ENCODE measurements at places on chromosomes 3 and 15. TPM values are rescaled to one million over a fixed set of nuclear protein-coding genes. Genes with fewer than 3 reads are reported as not detected.

DNA sequence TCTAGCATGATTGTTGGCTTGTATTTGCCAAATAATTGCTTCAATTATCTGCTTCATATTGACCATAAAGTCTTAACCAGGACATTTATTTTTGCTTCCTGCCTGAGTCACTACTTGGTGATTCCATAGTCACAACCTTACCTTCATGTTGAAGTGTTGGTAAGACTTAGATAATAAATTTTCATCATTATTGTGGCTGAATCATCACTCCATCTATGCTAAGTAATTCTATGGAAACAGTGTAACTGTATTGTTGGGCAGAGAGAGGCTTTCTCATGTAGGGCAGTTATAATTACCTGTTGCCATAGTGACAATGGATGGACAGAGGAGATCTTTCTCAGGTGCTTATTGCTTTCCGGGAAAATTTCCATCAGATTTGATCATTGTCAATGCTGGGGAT is 330.7 kb upstream of the LRRC3B start:
- no peak overlapping the region for H3K27ac ChIP-seq
- H3K36me3 ChIP-seq, result no peaks in the 10 kb centered on the region
- H3K4me1 ChIP-seq, result no peaks in the 10 kb centered on the region

GRCh38 chr3:195250473-195251251 is 20.3 kb downstream of the XXYLT1 start:
- H3K27me3 ChIP-seq, result no peaks in the 10 kb centered on the region
- no peaks in the 10 kb centered on the region for H3K36me3 ChIP-seq
- H3K27ac ChIP-seq, result no peak overlapping the region
- peaks cover 14% of the 10 kb centered on the region for H3K4me1 ChIP-seq

- no peak overlapping the region for H3K27ac ChIP-seq
- H3K27me3 ChIP-seq, result no peaks in the 10 kb centered on the region
- peak; percentile 45 for DNase-seq
- H3K36me3 ChIP-seq, result peaks cover 5% of the 10 kb centered on the region
- peaks cover 3% of the 10 kb centered on the region for H3K4me1 ChIP-seq
These were observed 2.2 kb upstream of the MUSTN1 start for GRCh38 chr3:52836986-52837385.

The FEZF2 gene
- not detected for total RNA-seq

The CNTN6 gene
- total RNA-seq, result not detected

GRCh38 chr3:122609798-122610559 is 32.5 kb downstream of the PARP15 start:
- H3K4me3 ChIP-seq, result peak overlapping the region; percentile 35
- peak overlapping the region; percentile 78 for H3K27ac ChIP-seq
- H3K36me3 ChIP-seq, result no peaks in the 10 kb centered on the region
- H3K27me3 ChIP-seq, result no peaks in the 10 kb centered on the region
- DNase-seq, result peak; percentile 88
- peaks cover 5% of the 10 kb centered on the region for H3K4me1 ChIP-seq

GRCh38 chr15:42016971-42017370 is 3.9 kb downstream of the PLA2G4E start:
- no peak overlapping the region for H3K27ac ChIP-seq
- H3K36me3 ChIP-seq, result no peaks in the 10 kb centered on the region
- no peak overlapping the region for H3K4me3 ChIP-seq
- H3K4me1 ChIP-seq, result no peaks in the 10 kb centered on the region
- DNase-seq, result no peak

The MAP1A gene
- 121 TPM for total RNA-seq

The IL17RB gene
- 0.29 TPM for total RNA-seq

GRCh38 chr15:44458429-44458828 is 31.0 kb downstream of the CTDSPL2 start:
- no peaks in the 10 kb centered on the region for H3K27me3 ChIP-seq
- no peak overlapping the region for H3K4me3 ChIP-seq
- H3K36me3 ChIP-seq, result peaks cover 6% of the 10 kb centered on the region
- no peak for DNase-seq

DNA sequence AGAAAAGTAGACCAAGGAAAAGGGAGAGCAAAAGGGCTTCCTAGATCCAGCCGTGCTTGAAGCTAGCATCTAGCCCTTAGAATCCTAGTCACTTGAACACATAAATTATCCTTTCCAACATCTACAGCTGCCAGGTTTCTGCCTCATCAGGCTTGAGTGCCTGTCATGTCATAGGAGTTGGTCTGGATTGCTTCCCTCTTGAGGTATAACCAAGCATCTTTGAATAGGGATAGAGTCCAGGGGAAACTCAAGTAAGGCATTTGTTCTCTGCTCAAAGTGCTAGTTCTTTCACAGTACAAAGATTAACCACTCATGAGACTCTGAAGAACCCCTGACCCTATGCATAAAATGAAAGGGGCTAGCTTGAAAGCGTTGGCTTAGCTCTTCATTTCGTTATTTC is 72.3 kb downstream of the SLCO3A1 start:
- H3K4me3 ChIP-seq, result no peak overlapping the region
- no peak overlapping the region for H3K27ac ChIP-seq
- H3K36me3 ChIP-seq, result no peaks in the 10 kb centered on the region

The NR2F2 gene
- total RNA-seq, result 13.0 TPM

DNA sequence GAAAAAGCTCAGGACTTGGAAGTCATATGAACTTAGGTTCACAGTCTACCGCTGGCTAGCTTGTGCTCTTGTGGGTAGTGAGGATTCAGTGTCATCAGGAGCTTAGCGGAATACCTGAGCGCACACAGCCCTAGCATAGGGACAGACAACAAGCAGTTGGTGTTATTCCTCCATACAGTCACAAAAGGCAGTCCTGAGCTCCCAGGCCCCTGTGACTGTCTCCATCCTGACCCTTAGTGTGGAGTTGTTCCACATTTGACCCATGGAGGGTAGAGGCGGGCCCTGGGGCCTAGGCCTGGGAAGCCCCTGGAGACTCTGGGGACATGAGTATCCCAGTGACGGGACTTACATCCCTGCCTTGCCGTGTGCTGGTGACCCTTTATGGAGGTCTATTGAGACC is 131.5 kb upstream of the PLXNA1 start:
- no peaks in the 10 kb centered on the region for H3K27me3 ChIP-seq
- H3K4me3 ChIP-seq, result no peak overlapping the region
- DNase-seq, result no peak
- peaks cover 10% of the 10 kb centered on the region for H3K4me1 ChIP-seq
- H3K27ac ChIP-seq, result no peak overlapping the region
- H3K36me3 ChIP-seq, result no peaks in the 10 kb centered on the region

DNA sequence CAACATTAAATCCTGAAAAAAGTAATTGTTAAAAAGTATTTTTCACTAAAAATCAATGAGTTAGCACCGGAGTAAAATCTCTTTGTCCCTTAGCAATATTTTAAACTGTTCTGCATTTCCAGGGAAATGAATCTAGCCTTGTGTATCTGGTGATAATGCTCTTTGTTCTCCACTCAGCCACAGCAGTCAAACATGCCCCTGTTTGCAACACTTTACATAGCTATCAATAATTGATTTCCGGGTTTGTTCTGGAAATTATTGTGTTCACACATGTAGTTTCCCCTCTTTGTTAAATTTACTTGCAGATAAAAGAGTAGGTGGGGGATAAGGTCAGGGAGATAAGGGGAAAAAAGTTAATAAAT is 3.6 kb upstream of the A4GNT start:
- H3K4me3 ChIP-seq, result no peak overlapping the region
- H3K36me3 ChIP-seq, result no peaks in the 10 kb centered on the region
- no peaks in the 10 kb centered on the region for H3K4me1 ChIP-seq
- H3K27ac ChIP-seq, result no peak overlapping the region

The PP2D1 gene
- not detected for total RNA-seq

DNA sequence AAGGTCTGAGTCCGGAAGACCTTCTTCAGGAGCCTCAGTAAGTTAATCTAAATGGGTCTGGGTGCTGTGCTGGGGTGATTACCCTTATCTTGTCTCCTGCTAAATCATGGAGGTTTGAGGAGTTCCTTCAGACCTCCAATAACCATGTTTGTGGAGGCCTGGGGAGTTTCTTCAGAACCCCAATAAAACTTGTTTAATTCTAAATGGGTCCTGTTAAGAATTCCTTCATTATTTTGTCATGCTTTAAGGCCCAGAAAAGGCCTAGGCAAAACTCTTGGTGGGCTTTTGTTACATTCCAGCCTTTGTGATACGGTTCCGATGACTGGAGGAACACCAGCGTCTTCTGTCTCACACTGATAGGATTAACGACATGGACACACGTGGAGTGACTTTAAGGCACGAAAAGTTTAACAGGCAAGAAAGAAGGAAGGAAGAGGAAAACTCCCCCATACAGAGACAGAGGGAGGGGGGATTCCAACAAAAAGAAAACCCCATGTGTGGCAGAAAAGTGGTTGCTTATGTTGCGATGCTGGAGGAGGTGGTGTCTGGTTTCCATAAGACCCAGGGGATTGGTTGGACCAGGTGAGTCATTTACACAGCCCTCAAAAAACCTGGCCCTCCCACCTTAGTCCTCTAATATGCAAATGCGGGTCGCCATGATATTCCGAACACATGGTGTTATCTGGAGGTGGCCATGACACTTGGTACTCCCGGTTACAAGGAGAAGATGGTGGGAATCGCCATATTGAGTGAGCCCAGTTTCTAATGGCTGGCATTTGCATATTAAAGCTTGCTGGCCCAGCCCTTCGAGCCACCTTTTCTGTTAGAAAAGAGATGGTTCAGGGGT is 72.6 kb upstream of the MFGE8 start:
- H3K27ac ChIP-seq, result no peak overlapping the region
- H3K4me1 ChIP-seq, result peaks cover 56% of the 10 kb centered on the region
- H3K27me3 ChIP-seq, result no peaks in the 10 kb centered on the region

DNA sequence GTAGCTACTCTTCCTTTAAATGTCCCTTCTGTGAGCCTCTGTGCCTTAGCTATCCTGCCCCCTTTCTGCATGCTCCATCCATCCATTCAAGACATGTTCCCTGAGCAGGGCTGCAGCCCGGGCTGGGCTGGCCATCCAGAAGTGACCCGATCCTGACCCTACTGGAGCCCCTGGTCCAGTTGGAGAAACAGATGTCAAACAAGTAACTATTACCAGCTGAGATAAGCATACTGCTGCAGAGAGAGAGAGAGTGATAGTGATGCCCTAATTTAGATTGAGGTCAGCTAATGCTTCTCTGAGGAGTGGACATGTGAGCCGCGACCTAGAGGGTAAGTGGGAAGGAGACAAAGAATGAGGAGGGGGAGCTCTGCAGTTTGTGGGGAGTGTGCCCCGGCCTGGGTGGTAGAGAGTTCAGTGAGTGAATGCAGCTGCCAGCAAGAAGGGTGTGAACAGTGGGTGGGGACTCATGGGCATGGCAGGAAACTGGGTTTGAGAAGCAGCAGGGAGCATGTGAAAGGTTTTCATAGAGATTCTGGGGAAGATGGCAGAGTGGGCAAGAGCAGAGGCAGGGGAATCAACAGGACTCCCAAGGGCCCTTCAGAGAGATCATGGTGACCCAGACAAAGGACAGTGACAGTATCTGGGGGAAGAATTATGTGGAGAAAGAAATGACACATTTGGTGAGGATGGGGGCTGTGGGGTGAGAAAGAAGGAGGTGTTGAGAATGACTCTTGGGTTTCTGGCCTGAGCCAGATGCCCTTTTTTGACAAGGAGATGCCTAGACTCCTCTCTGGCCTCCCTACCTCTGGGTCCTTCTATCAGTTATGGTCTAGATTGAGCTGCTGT is 44.9 kb downstream of the CHCHD6 start:
- H3K4me3 ChIP-seq, result no peak overlapping the region

DNA sequence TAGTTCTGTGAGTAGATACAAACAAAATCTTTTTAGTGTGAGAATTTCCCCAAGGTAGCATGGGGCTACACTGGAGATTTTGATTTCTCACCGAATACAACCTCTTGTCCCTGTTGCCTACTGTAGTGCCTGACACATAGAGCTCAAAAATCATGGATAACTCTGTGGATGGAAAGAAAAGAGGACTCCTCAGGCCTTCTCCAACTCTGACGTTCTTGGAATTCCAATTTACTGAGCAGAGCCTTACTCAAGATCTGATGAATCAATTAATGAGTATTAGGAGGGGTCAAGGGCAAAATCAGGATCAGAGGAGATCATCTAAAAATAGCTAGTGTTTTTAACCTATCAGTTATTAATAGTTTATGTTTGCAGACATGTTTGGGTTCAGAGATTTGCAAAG is 46.7 kb upstream of the PYDC2 start:
- no peak overlapping the region for H3K4me3 ChIP-seq
- no peaks in the 10 kb centered on the region for H3K27me3 ChIP-seq
- peaks cover 5% of the 10 kb centered on the region for H3K4me1 ChIP-seq
- H3K27ac ChIP-seq, result no peak overlapping the region
- H3K36me3 ChIP-seq, result no peaks in the 10 kb centered on the region

- no peak overlapping the region for H3K4me3 ChIP-seq
- H3K4me1 ChIP-seq, result peaks cover 12% of the 10 kb centered on the region
- H3K36me3 ChIP-seq, result no peaks in the 10 kb centered on the region
- no peak for DNase-seq
- no peaks in the 10 kb centered on the region for H3K27me3 ChIP-seq
- no peak overlapping the region for H3K27ac ChIP-seq
These were observed 333.4 kb upstream of the TBC1D5 start for GRCh38 chr3:18075799-18076198.

GRCh38 chr15:78241017-78241416 is 6.7 kb upstream of the ACSBG1 start:
- H3K27ac ChIP-seq, result no peak overlapping the region
- H3K4me1 ChIP-seq, result no peaks in the 10 kb centered on the region
- peak; percentile 98 for DNase-seq
- H3K4me3 ChIP-seq, result no peak overlapping the region

GRCh38 chr3:115693868-115694267 is 70.6 kb downstream of the GAP43 start:
- no peaks in the 10 kb centered on the region for H3K27me3 ChIP-seq
- H3K4me1 ChIP-seq, result peaks cover 6% of the 10 kb centered on the region
- H3K27ac ChIP-seq, result no peak overlapping the region

DNA sequence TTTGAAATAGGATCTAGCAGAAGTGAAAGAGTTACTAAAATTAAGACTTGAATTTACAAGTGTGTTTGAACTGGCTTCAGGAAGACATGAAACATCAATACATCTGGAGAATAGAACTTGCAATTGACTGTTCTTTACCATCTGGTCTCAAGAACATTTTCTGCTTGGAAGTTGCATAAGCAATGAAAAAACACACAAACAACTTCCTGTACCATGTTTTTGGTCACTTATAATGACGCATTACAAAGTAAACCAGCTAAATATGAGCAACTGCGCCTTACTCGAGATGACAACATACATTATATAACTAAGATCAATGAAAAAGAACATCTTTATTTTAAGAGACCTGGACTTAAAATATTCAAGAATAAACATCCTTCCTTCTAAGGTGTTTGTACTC is 112.5 kb downstream of the TIGIT start:
- no peak overlapping the region for H3K4me3 ChIP-seq
- no peak for DNase-seq
- no peak overlapping the region for H3K27ac ChIP-seq
- H3K4me1 ChIP-seq, result peaks cover 18% of the 10 kb centered on the region
- no peaks in the 10 kb centered on the region for H3K27me3 ChIP-seq

DNA sequence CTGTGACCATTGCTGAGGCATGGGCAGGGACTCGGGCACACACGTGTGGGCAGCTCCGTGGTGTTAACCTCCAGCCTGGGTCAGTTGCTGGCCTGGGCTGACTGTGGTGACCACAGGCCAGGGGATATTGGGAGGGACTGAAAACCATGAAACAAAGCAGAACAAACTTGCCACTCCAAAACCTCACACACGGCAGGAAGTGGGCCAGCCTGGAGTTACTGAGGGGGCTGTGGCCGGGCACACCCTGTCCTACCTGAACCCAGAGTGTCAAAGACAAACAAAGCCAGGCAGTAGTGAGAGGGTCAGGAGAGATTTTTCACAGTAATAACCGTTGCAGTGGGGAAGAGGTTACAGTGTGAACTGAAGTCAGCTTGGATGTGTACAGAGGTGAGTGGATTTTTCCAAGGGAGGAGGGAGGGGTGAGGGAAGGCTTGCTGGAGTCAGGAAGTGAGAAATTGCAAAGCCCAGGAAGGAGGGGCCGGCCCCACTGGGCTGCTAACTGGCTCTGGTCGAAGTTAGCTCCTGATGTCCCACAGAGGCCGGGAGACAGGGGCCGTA is 40.0 kb upstream of the ATP10A start:
- H3K4me3 ChIP-seq, result no peak overlapping the region
- H3K27me3 ChIP-seq, result no peaks in the 10 kb centered on the region
- H3K36me3 ChIP-seq, result no peaks in the 10 kb centered on the region
